ENCODE measurements at places on chromosomes 7 and 10. TPM values are rescaled to one million over a fixed set of nuclear protein-coding genes. Genes with fewer than 3 reads are reported as not detected.

NAT16 gene
- not detected for total RNA-seq

- DNase-seq, result no peak
These were observed 130.9 kb downstream of the NXPH1 start for GRCh38 chr7:8564281-8564680.

- no peak for DNase-seq
These were observed 23.9 kb downstream of the CACNB2 start for GRCh38 chr10:18164093-18164492.

DNA sequence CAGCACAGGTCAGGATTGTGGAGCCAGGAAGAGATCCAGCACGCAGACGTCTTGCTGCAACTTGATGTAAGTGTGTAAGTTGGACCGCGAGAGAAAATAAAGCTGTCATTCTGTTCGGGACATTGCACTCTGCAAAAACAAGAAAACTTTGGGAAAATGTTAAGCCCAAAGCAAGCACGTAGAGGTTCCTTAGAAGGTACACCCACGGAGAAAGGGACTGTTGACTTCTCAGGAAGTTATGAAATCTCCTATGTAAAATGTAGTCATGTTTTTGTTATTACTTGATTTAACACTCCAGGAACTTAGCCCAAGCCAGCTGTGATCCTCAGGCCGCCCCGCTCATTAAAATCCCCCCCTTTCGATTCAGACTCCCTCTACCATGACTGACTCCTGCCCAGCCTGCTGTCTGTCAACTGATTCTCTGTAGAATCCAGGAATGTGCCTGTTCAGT lies 196.1 kb upstream of the TCF7L2 start:
- no peak for DNase-seq

DNA sequence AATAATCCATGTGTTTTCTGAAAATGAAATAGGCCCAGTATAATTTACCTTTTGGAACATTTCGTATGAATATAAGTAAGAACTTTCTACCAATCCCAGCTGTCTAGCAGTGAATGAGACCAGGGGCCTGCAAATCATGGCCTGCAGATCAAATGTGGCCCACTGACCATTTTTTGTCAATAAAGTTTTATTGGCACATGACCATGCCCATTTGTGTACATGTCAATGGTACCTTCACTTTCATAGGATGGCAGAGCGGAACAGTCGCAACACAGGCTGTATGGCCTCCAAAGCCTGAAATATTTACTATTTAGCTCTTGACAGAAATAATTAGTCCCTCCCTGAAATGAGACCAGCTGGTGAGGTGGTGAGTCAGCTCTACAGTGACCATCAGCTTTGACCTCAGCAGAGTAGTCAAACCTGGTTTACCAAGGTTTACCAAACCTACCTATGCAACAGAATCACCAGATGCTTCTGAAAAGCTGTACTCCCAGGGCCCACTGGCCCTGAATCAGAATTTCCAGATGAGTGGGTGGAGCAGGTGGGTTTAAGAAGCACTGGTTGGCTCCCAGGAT lies 13.8 kb upstream of the C10orf90 start:
- no peak for DNase-seq

GRCh38 chr7:136294977-136295376 lies 317.8 kb upstream of the MTPN start:
- no peak for DNase-seq

DNA sequence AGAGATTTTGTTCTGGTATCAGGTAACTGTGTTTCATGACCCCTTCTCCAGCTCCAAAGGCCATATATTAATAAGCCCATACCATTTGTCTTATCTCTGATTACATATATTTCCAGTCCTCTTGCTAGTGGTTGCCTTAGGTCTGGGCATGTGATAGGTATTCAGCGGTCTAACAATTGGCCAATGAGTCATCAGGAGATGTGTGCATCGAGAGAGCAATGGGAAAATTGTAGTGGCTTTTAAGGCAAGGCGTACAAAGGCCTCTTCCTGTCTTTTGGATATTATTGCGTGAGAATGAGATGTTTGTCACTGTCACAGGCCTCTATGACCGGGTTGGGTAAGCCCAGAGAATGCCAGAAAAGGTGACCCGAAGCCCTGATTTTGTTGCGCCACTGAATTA lies 38.6 kb upstream of the SFRP5 start:
- DNase-seq, result no peak
